Cardiac fibroblast (primary cell): ENCODE measurements at places on chromosomes 6 and 20.

- peak; percentile 82 for DNase-seq
Observed at GRCh38 chr6:149852180-149852579, 12.0 kb downstream of the LRP11 start.

- DNase-seq = no peak
Observed at GRCh38 chr20:45853484-45853883, 3.7 kb downstream of the ACOT8 start.

DNA sequence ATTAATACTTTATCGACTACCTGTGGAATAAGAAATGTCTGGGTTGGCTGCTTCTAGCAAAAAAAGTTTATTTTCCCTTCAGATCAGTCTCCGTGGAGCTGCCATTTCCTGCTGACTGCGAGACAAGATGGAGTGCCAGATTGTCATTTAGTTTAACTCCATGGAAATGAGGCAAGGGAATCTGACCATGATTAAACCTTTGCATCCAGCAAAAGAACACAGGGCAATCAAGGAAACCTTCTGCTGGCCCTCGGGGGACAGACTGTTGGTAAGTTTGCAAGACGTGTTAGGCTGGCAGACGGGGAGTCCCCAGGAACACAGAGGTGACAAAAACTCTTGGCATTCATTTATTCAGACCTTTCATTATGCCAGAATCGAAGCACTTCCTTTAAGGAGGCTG lies 52.2 kb upstream of the SPACA1 start:
- DNase-seq = no peak

GRCh38 chr6:157978021-157978783 lies 3.5 kb upstream of the SYNJ2 start:
- no peak for DNase-seq

DNA sequence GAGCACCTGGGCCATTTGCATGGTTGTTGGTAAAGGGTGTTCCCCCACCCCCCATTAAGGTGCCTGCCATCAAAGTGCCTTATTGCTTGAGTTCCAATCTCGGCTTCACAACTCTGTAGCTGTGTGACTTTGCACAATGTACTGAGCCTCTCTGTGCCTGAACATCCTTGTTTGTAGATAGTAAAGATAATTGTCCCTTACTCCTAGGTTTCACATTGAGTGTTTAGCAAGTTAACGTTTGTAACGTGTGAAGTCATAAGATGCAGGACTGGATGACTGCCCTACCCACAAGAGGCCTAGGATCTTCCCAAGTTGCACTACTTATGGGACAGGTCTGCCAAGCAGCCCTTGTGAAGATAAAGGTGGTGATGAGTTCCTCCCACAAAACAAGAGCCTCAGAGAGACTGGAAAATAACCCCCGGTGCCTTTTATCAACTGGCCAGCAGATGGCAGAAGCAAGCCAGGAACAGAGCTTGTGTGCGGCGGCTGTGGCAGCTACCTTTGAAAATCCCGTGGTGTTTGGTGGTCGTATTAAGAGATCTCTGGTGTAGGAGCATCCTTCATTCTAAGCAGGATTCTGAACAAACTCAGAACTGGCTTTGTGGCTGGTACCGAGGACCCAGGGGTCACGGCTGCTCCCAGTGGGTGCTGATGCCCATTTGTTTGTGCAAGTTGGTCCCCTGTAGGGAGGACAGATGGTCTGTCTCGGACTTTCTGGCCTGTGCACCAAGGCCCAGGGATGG lies 99.1 kb downstream of the CDH26 start:
- peak; percentile 63 for DNase-seq
